ENCODE measurements at places on chromosomes 4 and X.

DNA sequence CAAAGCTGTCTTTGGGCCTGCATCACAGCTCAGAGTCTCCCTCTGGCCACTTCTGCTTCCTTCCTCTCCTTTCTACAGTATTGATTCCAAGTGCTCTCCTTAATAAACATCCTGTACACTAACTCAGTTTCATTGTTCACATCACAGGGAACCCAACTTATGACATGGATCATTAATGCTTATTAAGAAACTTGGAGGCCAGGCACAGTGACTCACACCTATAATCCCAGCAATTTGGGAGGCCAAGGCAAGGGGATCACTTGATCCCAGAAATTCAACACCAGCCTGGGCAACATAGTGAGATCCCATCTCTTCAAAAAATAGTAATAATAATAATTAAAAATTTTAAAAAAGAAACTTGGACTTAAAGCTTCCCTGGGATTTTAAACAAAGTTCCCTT is 89.2 kb upstream of the EFHC2 start:
- DNase-seq, result no peak

GRCh38 chr4:148441624-148441985 is 609 bp downstream of the NR3C2 start:
- DNase-seq, result no peak

DNA sequence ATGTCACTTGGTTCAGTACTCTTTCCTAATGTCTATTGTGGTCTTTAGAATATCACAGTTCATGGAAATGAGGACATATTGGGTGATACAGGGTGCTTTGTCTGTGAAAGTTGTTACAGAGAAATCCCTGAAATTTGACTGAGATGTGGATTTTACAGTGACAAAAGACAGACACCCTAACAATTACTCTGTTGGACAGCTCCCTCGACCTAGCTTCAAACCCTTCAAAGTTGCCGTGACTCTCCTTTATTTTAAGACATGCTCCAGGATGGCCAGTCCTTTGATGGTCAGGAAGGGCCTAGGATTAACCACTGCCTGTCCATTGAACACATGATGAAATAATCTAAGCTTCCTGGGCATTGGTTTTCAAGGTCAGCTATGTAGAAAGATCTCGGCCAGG is 4.0 kb downstream of the DCX start:
- no peak for DNase-seq

- DNase-seq, result no peak
Observed at GRCh38 chrX:134622056-134622812, 36.0 kb downstream of the PLAC1 start.

DNA sequence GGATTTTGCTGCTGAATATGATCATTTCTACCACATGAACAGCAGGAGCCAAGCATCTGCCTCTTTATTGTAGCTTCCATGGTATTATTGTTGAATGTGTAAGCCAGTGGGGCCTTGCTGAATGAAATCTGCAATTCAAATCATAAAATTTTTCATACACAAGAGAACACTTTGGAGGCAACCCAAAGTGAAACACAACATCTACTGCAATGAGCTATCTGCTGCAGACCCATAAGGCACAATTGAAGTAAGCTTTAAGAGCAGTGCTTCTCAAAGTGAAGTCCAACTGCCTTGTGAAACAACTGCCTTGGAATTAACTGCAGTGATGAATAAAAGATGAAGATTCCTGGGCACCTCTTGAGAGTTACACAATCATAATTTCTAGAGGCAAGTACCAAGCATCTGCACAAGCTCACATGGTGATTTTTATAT is 626.3 kb upstream of the INTU start:
- DNase-seq, result no peak

GRCh38 chr4:14333616-14334015 is 668.7 kb upstream of the CPEB2 start:
- no peak for DNase-seq

- DNase-seq, result peak; percentile 10
Observed at GRCh38 chrX:74613370-74614092, 893 bp downstream of the RLIM start.

- DNase-seq, result no peak
Observed at GRCh38 chrX:1419545-1420355, 27.8 kb upstream of the SLC25A6 start.

- no peak for DNase-seq
Observed at GRCh38 chr4:25970226-25970675, 56.2 kb downstream of the SMIM20 start.

GRCh38 chrX:53261355-53261972 is 19.9 kb downstream of the IQSEC2 start:
- peak; percentile 1 for DNase-seq

Measured in CD4-positive, alpha-beta T cell treated with Interleukin-12 subunit alpha and Interleukin-12 subunit beta, for 1 hour (primary cell).